ENCODE measurements at places on chromosomes 7 and 10. TPM values are rescaled to one million over a fixed set of nuclear protein-coding genes. Genes with fewer than 3 reads are reported as not detected.

- peaks cover 22% of the 10 kb centered on the region for H3K36me3 ChIP-seq
- DNase-seq = peak; percentile 24
- no peak overlapping the region for H3K27ac ChIP-seq
- H3K27me3 ChIP-seq = no peaks in the 10 kb centered on the region
- no peaks in the 10 kb centered on the region for H3K4me1 ChIP-seq
These were observed 95.0 kb downstream of the CNOT4 start for GRCh38 chr7:135414850-135415439.

DNA sequence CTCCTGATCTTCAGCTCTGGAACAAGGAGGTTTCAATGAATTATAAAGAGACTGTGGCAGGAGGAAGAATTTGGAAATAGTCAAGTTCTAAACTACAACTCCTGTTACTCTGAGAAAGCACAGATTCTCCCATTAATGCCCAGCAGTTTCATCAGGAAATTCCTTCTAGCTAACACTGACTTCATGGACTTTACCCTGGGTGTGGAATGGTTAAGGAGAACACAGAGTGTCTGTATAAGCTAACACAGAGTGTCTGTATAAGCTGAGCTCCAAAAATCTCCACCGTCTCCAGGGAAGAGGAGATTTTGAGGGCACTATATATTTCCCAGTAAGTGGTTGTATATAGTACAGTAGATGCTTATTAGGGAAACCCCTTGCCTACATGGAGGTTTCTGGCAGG is 675.5 kb downstream of the XPNPEP1 start:
- H3K27ac ChIP-seq = no peak overlapping the region
- no peaks in the 10 kb centered on the region for H3K4me1 ChIP-seq
- H3K36me3 ChIP-seq = no peaks in the 10 kb centered on the region
- no peak overlapping the region for H3K4me3 ChIP-seq

- H3K36me3 ChIP-seq = peaks cover 3% of the 10 kb centered on the region
- H3K4me3 ChIP-seq = no peak overlapping the region
- peaks cover 6% of the 10 kb centered on the region for H3K4me1 ChIP-seq
- no peak for DNase-seq
- H3K27me3 ChIP-seq = no peaks in the 10 kb centered on the region
- peak overlapping the region; percentile 82 for H3K27ac ChIP-seq
These were observed 39.4 kb upstream of the PHF14 start for GRCh38 chr7:10934292-10934691.

TMEM229A gene
- total RNA-seq = not detected

ZNF107 gene
- total RNA-seq = 3.6 TPM
